Activated CD4-positive, alpha-beta T cell treated with anti-CD3 and anti-CD28 coated beads for 36 hours (primary cell): ENCODE measurements at places on chromosomes 4 and X. TPM values are rescaled to one million over a fixed set of nuclear protein-coding genes. Genes with fewer than 3 reads are reported as not detected.

- H3K27ac ChIP-seq = no peak overlapping the region
- H3K27me3 ChIP-seq = peaks cover 6% of the 10 kb centered on the region
- H3K4me1 ChIP-seq = no peaks in the 10 kb centered on the region
- DNase-seq = no peak
- H3K36me3 ChIP-seq = no peaks in the 10 kb centered on the region
- H3K4me3 ChIP-seq = no peak overlapping the region
Observed at GRCh38 chr4:146585761-146586333, 52.8 kb upstream of the POU4F2 start.

Gene CCSER1
- total RNA-seq = 0.14 TPM

Gene NOX1
- total RNA-seq = not detected

Gene WNK3
- 1.1 TPM for total RNA-seq

- no peak for DNase-seq
- H3K4me1 ChIP-seq = no peaks in the 10 kb centered on the region
- no peak overlapping the region for H3K4me3 ChIP-seq
- peaks cover 9% of the 10 kb centered on the region for H3K27me3 ChIP-seq
Observed at GRCh38 chr4:1177274-1178141, 5.1 kb upstream of the SPON2 start.

Gene HS3ST1
- not detected for total RNA-seq

DNA sequence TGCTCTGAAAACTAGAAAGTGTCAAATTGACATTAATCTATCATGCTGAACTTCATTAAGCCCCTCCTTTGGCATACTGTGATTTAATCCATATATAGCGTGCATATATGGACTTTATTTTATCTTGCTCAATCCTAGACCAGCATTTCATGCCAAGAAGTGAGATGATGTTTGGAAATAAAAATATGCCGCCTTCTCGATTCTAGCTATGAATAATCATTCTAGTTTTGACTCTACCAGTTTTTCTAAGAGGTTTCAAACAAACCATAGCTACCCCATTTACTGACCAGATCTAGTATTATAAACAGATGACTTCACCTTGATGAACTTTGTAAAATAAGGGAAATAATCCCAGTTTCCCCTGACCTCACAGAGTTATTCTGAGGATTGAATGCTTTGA, 95.0 kb downstream of the ARX start:
- H3K4me1 ChIP-seq = peaks cover 12% of the 10 kb centered on the region
- H3K27me3 ChIP-seq = no peaks in the 10 kb centered on the region
- H3K36me3 ChIP-seq = peaks cover 13% of the 10 kb centered on the region
- no peak overlapping the region for H3K4me3 ChIP-seq
- DNase-seq = no peak

Gene PLXNB3
- 1.6 TPM for total RNA-seq

Gene NLGN4X
- 0.21 TPM for total RNA-seq

Gene GPR34
- 0.12 TPM for total RNA-seq

- no peak overlapping the region for H3K4me3 ChIP-seq
- no peaks in the 10 kb centered on the region for H3K36me3 ChIP-seq
- no peaks in the 10 kb centered on the region for H3K27me3 ChIP-seq
- no peak overlapping the region for H3K27ac ChIP-seq
- H3K4me1 ChIP-seq = peaks cover 8% of the 10 kb centered on the region
Observed at GRCh38 chr4:147840838-147841738, 109.2 kb downstream of the ARHGAP10 start.

Gene NR3C2
- total RNA-seq = 3.7 TPM
